ENCODE measurements at places on chromosomes 1 and 21.

DNA sequence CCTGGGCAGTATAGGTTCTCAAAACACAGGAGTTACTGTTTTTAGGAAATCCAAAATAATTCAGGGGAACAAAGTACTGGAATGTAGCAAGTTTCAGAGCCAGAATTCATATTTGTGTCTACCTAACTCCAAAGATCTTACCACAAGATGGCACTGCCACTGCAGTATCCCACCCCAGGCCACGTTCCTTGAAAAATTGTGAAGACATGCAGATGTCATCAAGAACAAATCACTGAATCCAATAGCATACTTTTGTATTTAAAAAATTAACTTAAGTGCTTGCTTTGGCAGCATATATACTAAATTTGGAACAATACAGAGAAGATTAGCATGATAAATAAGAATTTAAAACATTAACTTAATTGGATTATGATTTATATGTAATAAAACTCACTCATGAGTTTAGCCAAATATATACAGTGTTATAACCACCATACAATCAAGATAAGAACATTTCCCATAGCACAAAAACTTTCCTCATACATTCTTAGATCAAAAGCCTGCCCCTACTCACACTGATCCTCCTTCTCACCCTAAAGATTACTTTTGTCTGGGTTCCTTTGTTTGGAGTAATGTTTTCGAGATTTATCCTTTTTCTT lies 209.9 kb downstream of the FAF1 start:
- no peak for DNase-seq

DNA sequence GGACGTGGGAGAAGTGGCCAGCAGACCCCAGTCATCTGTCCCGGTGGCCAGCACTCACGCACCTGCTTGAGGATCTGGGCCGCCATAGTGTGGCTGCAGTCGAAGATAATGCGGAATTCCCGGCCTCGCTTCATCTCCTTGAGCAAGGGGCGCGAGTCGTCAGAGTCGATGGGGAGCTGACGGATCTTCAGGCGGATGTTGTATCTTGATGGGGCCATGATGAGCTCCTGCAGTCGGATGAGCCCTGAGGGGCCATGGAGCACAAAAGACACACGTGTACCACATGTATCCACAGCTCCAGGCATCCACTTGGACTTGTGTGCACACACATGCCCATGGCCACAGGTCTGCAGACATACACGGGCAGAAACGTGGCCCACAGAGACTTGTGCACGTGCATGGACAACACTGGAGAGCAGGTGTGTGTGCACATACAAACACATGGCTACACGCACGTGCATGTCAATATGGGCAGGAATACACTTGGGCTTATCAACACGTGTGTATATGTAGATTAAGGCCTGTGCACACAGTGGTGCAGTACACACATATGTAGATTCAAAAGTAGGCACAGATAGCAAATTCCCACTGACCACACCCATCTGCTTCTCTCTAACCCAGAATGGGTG lies 162.1 kb downstream of the GRIK3 start:
- no peak for DNase-seq

- DNase-seq, result no peak
Observed at GRCh38 chr21:16377120-16377658, 647.4 kb downstream of the USP25 start.

- DNase-seq, result peak; percentile 47
Observed at GRCh38 chr1:161486806-161487741, 18.2 kb upstream of the FCGR2A start.

DNA sequence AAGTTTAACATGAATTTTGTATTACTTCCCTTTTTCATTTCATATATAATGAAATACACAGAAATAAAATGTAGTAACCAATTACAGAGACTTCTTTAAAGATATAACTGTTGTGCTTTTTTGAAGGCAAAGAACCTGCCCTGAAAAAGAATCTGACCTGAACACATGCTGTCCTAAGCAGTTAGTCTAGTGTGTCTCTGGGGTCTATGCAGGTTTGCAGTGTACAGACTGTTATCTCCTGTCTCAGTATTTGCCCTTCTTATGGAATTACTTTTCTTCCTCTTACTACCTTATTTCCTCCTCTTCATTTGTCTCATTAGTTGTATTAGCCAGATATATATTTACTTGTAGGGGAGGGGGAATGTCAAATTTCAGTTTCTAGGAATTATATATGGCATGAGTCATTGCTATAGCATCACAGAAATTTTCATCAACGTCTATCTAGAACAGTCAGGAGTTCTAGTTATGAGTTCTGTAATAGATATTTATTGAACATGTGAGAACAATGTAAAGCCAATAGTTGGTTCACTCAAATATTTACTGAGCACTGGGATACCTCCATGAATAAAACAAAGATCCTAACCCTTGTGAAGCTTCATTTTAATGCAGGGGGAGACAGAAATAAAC lies 28.4 kb upstream of the PLEKHO1 start:
- DNase-seq, result no peak

DNA sequence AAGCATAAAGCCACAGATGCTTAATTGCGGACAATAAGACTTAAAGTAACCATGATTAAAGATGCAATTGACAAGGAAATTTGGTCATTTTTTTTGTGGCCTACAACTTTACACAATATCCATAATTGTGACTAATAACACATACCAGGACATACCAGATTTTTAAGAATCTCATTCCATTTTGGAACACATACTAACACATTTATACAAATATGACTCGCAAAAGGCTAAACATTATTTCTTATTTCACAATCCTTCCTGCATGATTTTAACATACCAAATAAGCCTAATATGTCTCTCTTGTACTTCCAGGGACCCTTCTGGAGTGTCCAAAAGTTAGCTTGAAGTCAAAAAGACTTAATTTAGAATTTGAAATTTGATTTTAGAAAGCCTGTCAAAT lies 48.8 kb downstream of the DR1 start:
- no peak for DNase-seq

DNA sequence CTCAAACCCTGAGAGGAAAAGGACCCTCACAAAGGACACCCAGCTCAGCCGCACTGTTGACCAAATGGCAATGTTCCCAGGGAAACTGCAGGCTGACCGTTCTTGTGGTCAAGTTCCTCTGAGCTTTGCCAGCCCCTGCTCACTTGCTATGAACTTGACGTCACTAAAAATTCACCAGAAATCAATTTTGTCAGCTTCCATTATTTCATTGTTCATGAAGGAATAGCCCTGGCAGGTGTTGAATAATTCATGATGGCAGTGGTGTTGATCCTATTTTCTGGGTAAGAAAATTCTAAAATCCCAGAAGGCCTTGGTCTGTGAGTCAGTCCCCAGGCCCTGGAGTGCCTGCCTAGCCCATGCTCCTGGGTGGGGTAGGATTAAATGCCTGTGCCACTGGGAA lies 318.9 kb downstream of the ZNF326 start:
- DNase-seq, result no peak

GRCh38 chr1:153968408-153968807 lies 706 bp downstream of the CREB3L4 start:
- no peak for DNase-seq

DNA sequence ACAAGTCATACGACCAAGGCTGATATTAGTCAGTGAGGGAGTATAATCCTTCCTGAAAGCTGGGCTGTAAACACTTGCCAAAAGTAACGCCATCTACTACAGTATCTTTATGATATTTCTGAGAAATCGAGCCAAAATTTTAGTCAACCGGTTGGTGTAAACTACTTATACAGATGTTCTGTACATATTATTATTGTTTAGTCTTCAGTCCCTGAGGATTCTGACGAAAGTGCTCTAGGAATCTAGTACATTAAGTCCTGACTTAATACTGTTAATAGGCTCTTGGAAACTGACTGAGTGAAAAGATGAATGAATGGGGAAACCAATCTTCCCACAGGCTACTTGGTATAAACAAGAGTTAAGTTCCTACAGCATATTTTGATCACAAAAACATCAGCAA lies 274.3 kb downstream of the USP25 start:
- DNase-seq, result no peak

GRCh38 chr1:51712590-51712989 lies 95.7 kb downstream of the OSBPL9 start:
- no peak for DNase-seq
